Suprapubic skin (tissue), 4 donors: ENCODE measurements at places on chromosomes 3 and 15. TPM values are rescaled to one million over a fixed set of nuclear protein-coding genes. Genes with fewer than 3 reads are reported as not detected.

The KLHL40 gene
- total RNA-seq: not detected

The STAB1 gene
- total RNA-seq: 21.1 TPM

The BFSP2 gene
- 2.3 TPM for total RNA-seq

The CTXN2 gene
- not detected for total RNA-seq

The MON1A gene
- total RNA-seq: 6.2 TPM

The TYRO3 gene
- total RNA-seq: 39.4 TPM

The KCNAB1 gene
- 0.55 TPM for total RNA-seq

The SMCO1 gene
- not detected for total RNA-seq

The CPEB1 gene
- total RNA-seq: 2.7 TPM

The ECE2 gene
- not detected for total RNA-seq

DNA sequence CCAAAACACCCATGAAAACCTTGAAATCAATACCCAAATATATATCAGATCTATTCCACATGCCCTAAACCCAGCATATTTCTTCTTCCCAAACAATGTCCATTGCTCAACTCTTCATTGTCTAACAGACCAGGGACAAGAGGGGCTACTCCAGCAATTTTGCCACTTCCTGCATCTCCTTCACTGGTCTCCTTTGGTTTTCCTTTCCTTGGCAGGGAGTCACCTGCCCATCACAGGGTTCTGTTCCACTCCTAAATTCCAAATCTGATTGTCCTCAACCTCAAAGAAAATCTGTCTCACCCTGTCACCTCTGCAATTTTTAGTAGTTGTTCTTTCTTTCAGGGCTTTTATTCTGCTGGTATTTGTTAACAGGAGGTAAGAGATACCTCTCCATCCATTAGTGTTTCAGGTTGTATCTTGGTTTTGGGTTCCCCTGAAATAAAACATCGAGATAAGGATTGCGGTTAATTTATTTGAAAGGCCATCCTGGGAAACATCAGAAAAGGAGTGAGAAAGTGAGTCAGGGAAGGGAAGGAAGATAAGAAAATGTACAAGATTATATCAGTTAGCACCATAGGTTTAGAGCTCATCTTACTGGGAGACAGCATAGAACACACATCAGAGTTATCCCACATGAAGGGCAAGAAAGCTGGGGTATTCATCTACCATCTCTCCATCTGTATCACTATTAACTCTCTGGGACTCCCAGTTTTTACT is 13.6 kb downstream of the ZBED2 start:
- no peak for DNase-seq

- peak; percentile 0 for DNase-seq
Observed at GRCh38 chr15:78850941-78851755, 21.5 kb upstream of the MORF4L1 start.

DNA sequence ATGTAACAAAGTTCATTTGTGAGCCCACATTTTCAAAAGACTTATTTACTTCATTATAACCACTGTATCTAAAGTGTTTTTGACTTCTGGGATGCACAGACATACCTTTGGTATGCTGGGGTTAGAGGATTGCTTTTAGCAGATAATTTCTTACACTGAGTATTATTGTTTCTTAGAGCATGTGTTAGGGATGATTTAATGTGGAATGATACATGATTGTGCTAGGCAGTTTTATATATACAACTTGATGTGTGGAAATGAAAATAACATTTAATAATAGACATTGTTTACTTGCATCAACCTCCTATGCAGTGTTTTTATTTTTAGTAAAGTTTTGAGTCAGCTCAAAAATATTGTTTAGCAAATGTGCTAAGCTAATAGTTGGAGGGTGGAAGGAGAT is 3.4 kb downstream of the KIF23 start:
- no peak for DNase-seq

GRCh38 chr3:14425581-14426304 is 23.3 kb downstream of the SLC6A6 start:
- DNase-seq: no peak

DNA sequence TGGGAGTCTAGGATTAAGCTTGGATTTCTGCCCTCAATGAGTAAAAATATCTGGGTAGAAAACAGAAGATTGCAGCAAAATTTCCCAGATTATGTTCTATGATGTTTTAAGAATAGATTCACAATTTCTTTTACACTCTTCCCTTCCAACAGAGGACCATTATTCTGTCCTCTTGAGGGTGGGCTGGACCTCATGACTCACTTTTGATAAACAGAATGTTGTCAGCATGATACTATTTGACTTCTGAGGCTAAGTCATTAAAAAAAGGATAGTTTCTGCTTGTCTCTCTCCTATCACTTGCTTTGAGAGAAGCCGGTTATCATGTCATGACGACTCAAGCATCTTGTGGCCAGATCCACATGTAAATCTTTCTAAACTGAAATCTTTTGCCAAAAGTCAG is 396.2 kb upstream of the CDIN1 start:
- DNase-seq: no peak

DNA sequence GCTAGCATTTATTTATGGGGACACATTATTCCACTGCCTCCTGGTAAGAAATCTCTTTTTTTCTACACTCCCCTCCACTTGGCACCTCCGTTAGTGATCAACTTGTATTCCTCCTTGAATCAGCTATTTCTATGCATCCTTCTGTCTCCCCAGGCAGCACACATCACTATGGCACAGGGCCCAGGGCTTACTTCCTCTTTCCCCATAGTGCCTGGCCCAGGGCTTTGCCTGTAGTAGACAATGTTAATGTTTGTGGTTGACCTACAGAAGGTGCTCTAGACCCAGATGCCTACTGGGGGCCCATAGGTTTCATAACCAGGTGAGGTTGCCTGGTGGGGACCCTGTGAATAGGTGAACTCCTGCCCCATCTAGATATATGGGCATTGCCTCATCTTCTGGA is 44.9 kb downstream of the EPHB1 start:
- DNase-seq: no peak

DNA sequence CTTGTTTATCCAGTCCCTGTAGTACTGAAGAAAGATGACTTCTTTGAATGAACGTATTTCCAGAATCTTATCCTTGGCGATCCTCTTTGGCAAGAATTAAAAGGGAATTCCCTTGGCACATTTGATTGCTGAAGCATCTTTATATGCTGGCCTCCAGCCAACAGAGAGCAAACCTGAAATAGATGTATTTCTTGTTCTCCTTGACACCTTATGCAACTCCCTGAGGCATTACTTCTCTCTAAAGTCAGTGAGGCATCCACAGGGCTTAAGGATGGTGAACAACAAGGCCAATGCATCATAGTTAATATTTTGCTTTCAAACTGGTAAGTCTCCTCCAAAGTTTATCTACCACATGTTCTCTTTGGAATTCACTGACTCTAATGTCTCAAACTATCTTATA is 450.9 kb upstream of the THRB start:
- DNase-seq: no peak

DNA sequence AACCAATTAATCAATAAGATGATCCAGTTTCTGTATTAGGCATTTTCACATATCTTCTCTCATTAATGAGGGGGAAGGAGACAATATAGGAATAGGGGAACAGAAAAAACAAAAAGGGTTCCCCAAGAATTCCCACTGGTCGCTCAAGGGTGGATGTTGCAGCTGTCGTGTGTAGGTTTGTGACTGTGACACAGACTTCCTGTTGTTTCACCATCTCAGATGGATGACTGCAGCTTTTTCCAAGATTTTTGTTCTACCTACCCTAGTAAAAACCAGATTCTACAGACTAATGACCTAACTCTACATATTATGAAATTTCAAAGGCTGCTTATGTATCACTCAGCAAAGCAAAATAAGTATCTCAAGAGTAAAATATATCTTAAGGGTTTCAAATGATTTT is 73.7 kb upstream of the MB21D2 start:
- no peak for DNase-seq

- no peak for DNase-seq
Observed at GRCh38 chr3:105747060-105747541, 121.7 kb downstream of the CBLB start.

GRCh38 chr3:112685956-112686799 is 45.2 kb upstream of the CCDC80 start:
- DNase-seq: no peak

DNA sequence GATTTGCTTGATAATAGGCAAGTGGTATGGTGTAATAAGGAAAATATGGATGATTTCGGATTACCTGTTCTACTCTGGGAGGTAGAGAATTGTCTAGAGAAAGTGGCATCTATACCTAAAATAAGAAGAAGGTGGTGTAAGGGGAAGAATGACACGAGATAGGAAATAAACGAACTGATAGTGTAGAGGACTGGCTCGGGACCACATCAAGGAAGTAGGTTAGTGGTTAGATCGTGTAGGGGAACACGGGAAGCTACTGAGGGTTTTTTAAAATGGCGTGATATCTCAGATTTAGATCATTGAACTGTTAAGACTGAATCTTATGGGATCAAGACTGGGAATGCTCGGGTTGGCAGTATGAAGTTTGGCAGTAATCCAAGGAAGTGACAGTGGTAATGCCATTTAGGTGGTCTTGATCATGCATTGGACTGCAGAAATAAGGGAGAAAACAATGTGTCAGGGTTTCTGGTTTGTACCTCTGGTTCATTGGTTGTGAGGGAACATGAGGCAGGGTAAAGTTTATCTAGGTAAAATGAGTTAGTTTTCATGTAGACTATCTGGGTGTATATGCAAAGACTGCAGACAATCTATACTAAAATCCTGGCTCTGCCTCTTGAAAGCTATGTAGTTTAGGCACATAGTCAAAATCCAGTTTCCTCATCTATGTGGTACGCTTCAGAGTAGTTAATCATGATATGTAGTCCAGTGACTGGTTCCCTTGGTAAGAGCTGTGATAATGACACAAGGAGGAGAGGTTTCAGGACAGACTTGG is 7.4 kb downstream of the RPL14 start:
- no peak for DNase-seq

- DNase-seq: no peak
Observed at GRCh38 chr15:23857028-23857641, 170.0 kb upstream of the NDN start.

- DNase-seq: no peak
Observed at GRCh38 chr3:122533480-122533879, 18.7 kb upstream of the KPNA1 start.

DNA sequence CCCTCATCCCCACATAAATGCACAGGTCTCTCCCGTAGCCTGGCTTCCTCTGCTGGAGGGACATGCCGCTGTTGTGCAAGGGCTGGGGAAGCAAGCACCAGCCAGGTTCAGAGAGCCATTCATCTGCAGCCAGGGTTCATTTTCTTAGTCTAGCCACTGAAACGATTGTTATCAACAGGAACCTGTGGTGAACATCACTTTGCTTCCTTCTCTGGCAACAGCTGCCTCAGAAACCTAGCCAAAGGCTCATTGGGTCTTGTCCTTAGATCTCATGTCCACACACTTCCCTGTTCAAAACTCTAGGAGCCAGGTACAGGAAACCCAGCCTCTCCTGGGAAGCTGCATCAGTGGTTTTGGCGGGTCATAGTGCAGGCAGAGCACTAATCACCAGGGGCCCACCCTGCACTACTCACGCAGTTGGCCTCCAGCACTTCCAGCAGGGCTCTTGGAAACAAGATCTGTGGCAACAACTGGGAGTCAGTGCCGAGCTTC is 47.0 kb downstream of the OXNAD1 start:
- no peak for DNase-seq

- DNase-seq: no peak
Observed at GRCh38 chr15:54659646-54660045, 537.1 kb downstream of the RSL24D1 start.

GRCh38 chr15:64153480-64154367 is 2.2 kb downstream of the SNX22 start:
- peak; percentile 91 for DNase-seq

DNA sequence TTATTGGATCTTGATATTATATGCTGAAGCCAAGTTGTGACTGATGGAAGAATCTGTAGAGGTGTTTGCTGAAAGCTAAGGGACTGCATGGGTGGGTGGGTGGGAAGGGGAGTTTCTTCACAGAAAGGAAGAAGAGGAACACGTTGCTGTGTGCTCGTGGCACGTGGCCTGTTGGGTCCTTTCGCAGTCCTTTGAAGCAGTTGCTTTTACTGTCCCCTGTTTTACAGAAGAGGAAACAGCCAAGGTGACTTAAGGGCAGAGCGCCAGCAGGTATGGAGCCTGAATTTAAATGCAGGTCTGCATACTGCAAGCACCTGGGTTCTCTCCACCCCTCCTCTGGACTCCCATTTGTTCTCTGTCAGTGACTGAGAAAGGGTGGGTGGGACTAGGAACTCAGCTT is 59.4 kb upstream of the PRR23C start:
- DNase-seq: peak; percentile 24

DNA sequence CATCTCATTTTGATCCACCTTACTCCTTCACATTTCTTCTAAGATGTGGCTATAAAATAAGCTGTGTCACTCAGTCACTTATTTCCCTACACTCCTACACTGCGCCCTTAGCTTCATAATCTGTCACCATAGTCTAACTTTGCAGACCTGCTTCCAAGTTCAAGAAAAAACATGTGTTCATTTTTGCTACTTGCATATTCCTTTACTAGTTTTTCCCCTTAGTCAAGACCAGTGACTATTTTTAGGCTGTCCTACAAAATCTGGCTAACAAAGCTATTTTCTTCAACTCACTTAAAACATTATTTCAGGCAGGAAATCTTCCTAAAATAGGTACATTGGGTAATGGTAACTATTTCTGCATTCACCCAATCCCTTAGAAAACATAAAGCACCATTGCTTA is 272.5 kb downstream of the TBC1D5 start:
- DNase-seq: no peak

GRCh38 chr15:101264011-101264410 is 12.2 kb upstream of the CHSY1 start:
- DNase-seq: no peak

GRCh38 chr15:41917767-41918430 is 24.0 kb upstream of the SPTBN5 start:
- no peak for DNase-seq

DNA sequence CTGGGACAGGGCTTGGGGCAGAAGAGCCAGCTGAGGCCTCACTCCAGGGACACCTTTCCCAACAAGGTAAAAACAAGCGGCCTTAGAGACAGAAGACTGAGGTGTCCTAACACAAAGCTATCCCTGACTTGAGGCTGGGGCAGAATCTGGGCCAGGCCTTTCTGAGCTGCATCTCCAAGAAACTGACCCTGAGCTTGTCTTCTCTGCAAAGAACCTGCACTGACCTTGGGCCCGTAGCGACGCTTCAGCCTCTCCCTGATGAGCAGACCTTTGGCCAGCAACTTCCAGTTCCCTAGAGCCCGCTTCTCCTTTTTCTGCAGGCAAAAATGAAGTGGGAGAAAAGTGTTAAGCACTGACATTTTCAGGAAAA is 22.2 kb downstream of the TMEM43 start:
- DNase-seq: no peak

- no peak for DNase-seq
Observed at GRCh38 chr15:62126364-62126763, 38.7 kb downstream of the C2CD4B start.

GRCh38 chr3:2934541-2934940 is 175.6 kb downstream of the IL5RA start:
- no peak for DNase-seq

DNA sequence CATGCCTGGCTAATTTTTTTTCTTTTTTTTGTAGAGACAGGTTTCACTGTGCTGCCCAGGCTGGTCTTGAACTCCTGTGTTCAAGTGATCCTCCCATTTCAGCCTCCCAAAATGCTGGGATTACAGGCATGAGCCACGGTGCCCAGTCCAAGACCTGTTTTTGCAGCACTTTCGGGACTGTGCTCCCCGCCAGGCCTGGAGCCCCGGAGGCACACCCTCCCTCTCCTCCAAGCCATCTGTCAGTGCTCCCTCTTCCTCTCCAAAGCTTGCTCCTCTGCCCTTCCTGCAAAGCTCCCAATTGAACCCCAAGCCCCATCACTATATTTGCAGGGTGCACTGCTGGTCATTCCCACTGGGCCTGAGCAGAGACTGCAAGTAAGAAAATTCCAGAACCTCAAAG is 98.1 kb downstream of the CORO2B start:
- peak; percentile 35 for DNase-seq
